ENCODE measurements at places on chromosomes 3 and 15.

- DNase-seq, result no peak
Measured at GRCh38 chr15:80154336-80154735, 1.5 kb downstream of the FAH start.

- DNase-seq, result no peak
Measured at GRCh38 chr3:51340013-51340829, 44.9 kb upstream of the MANF start.

GRCh38 chr3:110066206-110066605 lies 728.9 kb upstream of the DPPA4 start:
- no peak for DNase-seq

GRCh38 chr15:43220991-43221403 lies at the start of gene EPB42:
Gene EPB42 (minus strand): TSS chr15:43221018. CDS start chr15:43220825, 193 bp downstream.
- DNase-seq, result no peak

DNA sequence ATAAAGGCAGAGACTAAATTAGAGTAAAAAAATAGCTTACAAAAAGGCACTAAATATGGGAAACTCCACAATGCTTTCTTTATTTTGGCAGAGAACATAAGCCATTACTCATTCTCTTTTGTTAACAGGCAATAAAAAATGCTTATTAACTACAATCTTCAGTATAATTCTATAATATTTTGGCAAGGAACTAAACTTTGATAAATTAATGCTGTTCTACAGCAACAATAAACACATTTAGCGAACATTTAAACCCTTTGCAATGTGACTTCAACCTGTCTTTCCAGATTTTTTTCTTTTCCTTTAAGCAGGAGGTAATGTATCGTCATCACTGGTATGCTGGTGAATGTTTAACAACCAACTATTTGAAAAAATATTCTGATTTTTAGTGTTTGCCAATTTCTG lies 42.2 kb upstream of the POU1F1 start:
- DNase-seq, result peak; percentile 19

DNA sequence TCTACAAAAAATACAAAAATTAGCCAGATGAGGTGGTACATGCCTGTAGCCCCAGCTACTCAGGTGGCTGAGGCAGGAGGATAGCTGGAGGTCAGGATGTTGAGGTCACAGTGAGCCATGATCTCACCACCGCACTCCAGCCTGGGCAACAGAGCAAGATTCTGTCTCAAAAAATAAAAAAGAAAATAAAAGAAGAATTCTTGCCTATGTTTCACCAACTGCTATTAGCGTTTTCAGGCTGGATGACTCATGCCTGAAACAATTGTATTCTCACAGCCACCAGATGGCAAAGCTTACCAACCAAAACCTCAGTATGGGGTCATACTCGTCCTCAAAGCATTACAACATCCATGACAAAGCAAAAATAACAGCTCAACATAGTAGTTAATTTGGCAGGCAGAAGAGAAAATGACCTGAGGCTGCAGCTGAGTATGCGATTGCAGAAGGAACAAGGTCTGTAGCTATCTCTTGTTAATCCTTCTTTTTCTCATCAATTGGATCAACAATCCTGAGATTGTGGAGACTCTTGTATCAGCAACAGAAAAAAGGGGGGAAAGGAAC lies 52.2 kb downstream of the TP53BP1 start:
- peak; percentile 96 for DNase-seq

DNA sequence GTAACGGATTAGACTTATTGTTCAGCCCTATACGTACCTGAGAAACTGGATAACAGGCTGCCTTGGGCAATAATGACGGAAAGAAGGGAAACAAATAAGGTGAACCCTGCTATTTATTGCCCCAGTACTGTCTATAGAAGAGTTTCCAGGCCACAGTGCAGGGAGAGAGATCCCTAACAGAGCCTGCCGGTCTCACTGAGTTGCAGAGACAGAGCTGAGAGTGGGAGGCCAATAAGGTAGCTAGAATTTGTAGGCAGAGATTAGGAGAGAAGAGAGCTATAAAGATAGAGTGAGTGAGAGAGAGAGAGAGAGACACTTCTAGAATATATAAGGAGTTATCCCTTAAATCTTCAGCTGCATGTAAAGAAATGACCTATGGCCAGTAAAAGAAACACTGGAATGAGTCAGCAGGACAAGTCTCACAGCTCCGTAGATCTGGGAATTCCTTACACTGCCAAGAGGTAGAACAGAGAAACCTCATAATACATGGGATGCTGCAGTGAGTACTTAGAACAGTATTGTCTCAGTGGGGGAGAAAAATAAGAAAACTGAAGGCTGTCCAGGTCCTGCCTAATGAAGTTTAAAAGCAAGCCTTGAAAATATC lies 51.8 kb downstream of the ST3GAL6 start:
- DNase-seq, result no peak

GRCh38 chr3:32991781-32992180 lies 40.3 kb downstream of the CCR4 start:
- DNase-seq, result no peak

DNA sequence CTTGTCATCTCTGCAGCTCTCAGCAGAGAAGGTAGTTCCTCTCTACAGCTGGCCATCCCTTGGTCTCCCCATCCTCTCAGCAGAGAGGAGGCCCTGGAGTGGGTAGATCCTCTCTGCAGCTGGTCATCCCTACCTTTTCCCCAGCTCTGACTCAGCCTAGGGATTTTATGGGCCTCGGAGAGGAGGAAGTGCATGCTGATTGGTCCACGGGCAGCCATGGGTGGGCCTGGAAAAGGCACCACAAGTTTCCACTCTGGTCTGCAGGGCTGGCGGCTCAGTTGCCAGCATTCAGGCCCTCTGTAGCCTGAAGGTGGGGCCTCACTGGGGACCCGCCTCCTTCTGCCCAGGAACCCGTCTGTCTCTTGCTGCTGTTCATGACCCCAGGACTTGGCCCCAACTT lies 36.9 kb downstream of the NR1D2 start:
- DNase-seq, result no peak

GRCh38 chr15:76501726-76502125 lies 165.2 kb downstream of the ISL2 start:
- no peak for DNase-seq

GRCh38 chr3:188824566-188824965 lies 347.2 kb upstream of the TPRG1 start:
- DNase-seq, result no peak

- DNase-seq, result no peak
Measured at GRCh38 chr3:80087767-80088166, 320.0 kb upstream of the ROBO1 start.

DNA sequence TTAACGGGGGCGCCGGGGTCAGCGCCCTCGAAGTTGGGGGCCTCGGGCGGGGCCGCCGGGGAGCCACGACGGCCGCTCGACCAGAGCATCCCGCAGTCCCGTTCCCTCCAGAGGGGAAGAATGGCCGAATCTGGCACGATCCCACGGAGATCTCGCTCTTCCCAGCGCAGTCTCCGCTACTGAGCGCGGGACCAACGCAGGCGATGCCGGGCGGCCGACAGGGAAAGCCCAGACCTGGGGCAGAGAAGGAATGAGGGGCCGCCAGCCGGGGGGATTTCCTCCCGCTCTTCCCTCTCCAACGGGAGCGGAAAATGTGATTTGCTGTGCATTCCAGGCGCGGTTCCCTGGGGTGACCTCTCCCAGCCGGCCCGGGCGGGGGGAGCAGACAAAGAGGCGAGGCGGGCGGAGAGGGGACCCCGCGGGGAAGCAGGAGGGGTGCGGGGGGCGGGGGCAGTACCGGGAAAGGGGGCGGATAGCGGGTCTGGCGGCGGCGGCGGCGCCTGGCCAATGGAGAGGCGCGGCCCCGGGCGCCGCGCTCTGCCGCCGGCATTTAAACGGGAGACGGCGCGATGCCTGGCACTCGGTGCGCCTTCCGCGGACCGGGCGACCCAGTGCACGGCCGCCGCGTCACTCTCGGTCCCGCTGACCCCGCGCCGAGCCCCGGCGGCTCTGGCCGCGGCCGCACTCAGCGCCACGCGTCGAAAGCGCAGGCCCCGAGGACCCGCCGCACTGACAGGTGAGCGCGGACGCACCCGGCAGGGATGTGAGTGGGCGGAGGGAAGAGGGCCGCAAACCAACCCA lies at the start of gene GREM1:
TSS of gene GREM1 (plus strand) at position 579 of the 801 bp plus-strand sequence. CDS start 12,687 bp downstream, outside the sequence.
- peak; percentile 78 for DNase-seq

DNA sequence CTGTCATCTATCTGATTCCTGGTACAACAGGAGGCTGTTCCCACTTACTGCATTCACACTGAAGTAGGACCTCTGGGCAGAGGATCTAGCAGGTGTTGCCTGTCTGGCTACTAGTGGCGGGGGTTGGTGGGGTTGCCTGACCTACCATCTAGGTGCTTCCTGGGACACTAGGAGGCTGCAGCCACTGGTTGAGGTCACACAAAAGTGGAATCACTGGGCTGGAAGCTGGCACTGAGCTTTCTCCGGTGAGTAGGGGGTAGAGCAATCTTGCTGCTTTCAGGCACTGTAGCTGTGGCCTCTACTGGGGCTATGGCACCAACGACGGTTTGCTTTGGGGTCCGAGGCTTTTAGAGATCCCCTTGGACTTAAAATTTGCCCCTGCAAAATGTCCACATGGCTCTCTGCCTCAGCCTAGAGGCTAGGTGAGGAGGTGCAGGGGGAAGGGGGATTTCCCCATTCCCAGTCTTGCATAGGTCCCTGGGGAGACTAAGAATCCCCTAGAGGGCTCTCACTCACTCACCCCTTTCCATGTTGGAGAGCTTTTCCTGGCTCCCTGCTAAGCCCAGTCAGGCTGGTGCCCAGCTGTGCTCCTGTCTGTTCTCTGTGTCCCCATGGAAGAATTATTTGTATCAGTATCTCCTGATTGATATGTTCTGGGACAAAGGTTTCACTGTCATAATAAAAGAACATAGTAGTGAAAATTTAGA lies 397.7 kb upstream of the EPHA6 start:
- DNase-seq, result peak; percentile 12

DNA sequence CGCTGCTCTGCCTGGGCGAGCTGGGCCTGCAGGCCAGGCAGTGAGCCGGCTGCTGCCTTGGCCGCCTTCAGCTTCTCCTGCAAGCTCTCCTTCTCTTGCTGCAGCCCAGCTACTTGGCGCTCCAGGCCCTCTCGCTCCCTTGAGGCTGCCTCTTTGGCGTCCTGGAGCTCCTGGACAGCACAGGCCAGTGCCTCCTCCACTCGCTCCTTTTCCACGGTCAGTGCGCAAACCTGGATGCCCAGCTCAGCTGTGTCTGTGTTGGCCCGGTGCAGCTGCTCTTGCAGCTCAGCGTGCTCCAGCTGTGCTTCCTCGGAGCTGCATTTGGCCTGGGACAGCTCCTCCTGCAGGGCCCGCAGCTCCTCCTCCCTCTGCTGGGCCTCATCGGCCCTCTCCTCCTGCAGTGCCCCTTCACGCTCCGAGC lies 23.1 kb downstream of the CXCR6 start:
- no peak for DNase-seq

DNA sequence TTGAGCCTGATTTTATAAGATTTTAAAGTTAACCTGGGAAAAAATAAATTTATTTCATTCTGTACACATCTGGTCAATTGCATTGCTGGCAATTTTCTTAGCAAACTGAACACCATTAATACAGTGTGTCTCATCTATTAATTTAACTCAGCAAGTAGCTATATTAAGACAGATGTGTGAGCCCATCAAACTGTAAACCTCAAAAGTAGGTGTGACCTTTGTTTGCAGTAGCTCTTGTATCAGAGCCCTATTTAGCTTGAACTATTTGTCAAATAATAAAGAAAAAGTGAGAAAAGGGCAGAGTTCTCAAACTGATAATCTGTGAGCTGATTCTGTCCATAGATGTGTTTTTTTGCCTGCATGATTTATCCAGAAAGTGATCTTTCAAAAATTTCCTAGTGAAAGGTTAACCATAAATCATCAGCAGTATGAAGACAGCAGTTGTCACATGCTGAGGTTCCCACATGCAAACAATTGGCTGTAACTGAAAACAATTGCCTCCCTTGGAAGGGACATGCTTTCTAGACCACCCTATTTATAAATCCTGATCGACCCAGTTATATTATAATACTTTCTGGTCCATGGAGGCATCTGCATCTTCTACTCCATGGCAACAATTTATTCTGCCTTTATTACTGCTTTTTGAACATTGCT lies 646.5 kb downstream of the NSUN3 start:
- peak; percentile 5 for DNase-seq

DNA sequence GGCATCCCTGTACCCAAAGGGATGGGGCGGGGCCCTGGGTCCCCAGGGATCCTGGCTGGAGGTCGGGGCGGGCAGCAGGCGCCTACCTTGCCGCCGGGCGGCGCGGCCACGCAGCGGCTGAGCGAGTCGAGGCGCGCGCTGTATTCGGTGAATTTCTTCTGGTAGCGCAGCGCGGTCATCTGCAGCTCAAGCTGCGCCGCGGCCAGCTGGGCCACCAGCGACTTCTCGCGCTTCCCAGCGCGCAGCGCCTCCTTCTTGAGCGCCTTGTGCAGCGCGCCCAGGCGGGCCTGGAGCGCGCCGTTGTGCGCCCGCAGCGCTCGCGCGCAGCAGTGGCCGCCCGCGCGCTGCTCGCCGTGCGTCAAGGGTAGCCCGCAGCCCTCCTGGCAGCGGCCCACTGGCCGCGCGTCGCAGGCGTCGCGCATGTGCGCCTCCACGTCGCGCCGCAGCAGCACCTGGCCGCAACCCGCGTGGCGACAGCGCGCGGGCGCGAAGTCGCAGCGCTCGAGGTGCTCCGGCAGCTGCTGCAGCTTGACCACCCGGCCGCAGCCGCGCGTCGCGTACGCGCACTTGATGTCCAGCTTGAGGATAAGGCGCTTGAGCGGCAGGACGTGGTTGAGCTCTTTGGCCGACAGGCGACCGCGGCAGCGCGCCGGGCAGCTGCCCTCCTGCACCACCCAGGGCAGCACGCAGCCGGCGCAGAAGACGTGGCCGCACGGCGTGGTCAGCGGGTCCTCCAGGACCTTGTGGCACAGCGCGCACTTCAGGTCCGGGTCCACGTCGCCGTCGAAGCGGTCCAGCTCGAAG lies 522 bp downstream of the PDZRN3 start:
- DNase-seq, result peak; percentile 87

GRCh38 chr3:152209060-152209459 lies 59.7 kb upstream of the MBNL1 start:
- DNase-seq, result no peak

DNA sequence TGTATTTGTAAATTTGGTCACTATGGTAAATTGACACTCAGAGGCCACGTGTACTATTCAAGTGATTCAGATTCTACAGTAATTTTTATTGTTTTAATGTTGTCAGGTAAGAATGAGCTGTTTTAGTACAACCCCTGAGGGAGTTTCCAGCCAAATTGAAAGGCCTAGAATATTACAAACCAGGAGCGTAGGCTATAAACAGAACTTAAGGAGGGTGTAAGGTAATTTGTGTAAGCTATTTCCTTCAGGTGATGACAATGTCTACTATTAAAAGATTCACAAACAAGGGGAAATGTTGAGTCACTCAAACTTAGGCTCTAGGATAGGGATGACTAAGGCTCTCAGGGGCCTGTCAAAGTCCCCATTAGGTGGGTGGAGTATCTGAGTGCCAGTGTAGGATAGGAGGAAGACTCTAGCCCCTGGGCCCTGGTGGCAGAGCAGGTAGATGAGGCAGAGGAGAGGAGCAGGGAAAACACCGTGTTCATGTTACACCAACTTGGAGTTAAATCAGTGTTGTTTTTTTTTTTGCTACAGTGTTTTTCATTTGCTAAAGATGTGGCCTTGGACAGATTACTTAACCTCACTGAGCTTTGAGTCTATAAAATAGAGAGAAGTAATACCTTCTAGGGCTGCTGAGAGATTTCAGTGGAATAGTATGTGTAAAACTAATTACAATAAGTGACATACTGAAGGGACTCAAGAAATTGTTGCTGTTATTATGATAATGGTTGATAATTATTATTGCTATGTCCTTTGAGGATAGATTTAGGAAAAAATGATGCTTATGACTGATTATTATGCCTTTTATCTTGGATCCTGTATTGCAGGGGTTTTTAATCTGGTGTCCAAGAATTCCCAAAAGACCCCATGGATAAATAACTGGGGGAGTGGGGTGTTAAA lies 10.3 kb downstream of the TM4SF1 start:
- peak; percentile 69 for DNase-seq

All from NCI-H69 (cell line).